ENCODE measurements at places on chromosomes 11 and 22. TPM values are rescaled to one million over a fixed set of nuclear protein-coding genes. Genes with fewer than 3 reads are reported as not detected.
A peak's percentile ranks its signal among the peaks of the same experiment; 100 is the strongest.

DNA sequence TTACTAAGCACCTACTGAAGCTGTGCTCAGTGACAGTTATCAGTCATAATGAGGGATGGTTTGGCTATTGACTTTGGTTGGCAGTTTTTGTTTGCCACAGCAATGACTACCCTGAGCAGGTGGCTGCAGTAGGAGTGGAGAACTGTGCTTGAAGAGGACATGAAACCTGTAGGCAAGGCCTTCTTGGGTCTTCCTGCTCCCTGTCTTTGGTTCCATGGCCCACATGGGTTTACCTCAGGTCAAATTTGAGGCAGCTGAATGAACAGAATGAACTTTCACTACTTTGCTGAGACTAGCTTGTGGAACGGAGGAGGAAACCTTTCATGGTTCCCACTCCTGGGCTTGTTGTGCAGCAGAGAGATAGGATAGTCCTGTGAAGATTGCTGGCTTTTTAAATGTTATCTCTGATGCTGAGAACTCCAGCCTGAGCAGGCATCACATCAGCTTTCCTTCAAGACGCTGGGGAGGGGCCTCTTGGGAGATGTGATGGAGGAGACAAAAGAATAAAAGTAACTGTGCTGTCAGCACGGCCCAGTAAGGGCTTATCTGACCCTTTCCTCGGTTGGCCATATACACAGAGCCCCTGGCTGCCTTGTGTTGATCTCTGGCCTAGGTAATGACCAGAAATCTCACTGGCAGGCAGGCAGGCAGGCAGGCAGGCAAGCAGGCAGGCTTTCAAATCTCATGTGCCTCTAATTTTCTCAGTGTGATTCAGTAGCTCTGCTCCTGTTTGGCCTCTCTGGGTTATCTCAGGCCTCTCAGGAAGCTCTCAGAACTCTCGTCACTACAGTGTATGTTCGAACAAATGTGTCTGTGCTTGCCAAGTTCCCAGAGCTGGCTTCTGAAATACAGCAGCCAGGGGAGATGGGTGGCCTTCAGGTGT lies 12.0 kb downstream of the STIM1 start:
- peak overlapping the region; percentile 81 for H3K27ac ChIP-seq
- no peaks in the 10 kb centered on the region for H3K36me3 ChIP-seq
- peaks cover 27% of the 10 kb centered on the region for H3K4me1 ChIP-seq
- DNase-seq, result peak; percentile 28

DNA sequence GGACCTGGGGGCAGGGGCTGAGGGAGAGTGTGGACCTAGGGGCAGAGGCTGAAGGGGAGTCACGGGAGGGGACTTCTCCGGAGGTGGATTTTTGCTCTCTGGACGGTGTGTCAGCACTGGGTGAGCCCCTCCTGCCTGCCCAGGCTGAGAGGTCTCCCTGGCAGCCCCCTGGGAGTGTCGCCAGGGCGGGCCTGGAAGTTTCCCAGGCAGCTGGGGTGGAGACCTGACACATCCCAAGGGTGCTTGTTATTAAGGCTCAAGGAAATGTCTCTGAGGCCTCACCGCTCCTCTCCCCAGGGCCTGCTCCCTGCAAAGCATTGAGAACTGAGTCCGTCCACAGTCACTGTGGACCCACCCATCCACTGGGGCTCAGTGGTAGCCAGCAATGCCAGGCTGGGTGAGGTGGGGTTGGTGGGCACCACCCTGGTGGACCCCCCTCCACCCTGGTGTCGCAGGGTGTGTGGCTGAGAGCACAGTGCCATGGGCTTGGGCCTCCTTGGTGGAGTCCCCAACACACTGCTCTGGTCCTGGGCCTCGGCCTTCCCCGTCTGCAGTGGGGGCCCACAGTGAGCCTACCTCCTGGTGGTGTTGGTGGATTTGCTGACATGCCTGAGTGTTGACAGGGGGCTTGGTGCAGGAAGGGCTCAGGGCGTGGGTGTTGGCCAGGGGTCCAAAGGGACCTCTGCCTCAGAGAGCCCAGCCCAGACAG lies 2.5 kb downstream of the CD81 start:
- H3K27ac ChIP-seq, result peak overlapping the region; percentile 98
- no peaks in the 10 kb centered on the region for H3K27me3 ChIP-seq
- peaks cover 20% of the 10 kb centered on the region for H3K4me1 ChIP-seq
- peaks cover 2% of the 10 kb centered on the region for H3K36me3 ChIP-seq
- H3K4me3 ChIP-seq, result no peak overlapping the region
- no peak for DNase-seq

DNA sequence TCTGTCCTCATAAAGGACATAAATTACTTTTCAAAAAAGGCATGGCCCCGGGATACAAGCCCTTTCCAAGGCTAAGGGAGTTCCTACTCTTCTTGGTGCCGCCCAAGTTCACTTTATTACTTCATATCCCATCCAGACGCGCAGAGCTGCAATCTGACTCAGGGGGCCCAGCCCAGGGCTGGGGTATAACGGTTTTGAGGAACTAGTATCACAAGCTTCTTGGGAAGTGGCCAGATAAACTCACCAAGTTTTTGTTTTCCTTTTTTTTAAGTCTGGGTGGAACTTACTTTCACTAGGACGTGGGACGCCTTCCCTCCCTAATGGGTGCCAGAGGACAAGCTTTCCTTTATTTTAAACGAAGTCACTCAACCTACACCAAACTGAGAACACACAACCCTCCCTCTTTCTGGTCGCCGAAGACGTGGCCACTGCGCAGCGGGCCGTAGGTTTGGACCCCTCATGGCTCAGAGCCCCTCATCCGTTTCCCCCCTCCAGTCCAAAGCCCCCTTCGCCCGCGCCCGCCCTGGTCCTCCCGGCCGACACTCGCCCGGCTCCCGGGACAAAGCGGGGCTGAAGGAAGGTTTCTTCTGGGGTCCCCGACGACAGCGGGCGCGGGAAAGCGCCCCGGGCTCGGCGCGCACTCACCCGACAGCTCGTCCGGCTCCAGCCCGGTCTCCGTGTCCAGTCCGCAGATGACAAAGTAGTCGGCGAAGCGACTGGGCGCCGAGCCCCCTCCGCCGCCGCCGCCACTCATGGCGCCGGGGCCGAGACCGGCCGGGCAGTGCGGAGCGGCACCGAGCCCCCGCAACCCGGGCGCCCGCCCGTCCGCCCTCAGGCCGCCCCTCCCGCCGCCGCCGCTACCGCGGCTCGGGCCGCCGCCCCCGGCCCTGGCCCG lies 587 bp downstream of the DENND5A start:
- no peaks in the 10 kb centered on the region for H3K27me3 ChIP-seq
- H3K4me1 ChIP-seq, result peaks cover 8% of the 10 kb centered on the region
- no peaks in the 10 kb centered on the region for H3K36me3 ChIP-seq
- peak; percentile 92 for DNase-seq

DNA sequence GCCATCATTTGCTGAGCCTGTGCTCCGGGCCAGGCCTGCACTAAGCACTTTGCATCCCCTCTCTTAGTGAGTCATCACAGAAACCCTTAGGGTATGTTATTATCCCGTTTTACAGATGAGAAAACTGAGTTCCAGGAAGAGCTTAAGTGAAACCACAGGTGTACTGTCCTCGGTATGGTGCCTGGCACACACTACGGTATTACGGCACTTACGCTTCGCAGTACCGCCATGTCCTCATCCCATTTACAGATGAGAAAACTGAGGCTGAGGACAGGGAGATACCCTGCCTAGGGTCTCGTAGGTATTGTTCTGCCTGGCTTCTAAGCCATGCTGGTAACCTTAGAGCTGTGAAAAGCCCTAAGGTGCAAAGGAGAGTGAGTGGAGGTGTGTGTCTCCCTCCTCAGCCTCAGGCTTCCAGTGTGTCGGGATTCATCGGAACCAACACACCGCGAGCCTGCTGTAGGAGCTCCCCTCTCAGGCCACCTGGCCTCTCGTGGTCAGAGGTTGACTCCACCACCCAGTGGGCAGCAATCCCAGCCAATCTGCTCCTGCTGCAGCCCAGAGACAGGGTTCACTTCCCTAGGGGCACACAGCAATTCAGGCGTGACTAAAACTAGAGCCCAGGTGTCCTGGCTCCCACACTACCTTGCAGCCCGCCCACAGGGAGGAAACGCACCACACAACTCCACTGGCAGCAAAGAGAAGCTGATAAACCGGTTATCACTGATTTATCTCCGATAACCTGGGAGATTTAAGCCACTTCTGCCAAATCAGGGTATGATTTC lies 39.6 kb upstream of the HMOX1 start:
- no peaks in the 10 kb centered on the region for H3K27me3 ChIP-seq
- H3K27ac ChIP-seq, result no peak overlapping the region
- H3K36me3 ChIP-seq, result peaks cover 5% of the 10 kb centered on the region

DNA sequence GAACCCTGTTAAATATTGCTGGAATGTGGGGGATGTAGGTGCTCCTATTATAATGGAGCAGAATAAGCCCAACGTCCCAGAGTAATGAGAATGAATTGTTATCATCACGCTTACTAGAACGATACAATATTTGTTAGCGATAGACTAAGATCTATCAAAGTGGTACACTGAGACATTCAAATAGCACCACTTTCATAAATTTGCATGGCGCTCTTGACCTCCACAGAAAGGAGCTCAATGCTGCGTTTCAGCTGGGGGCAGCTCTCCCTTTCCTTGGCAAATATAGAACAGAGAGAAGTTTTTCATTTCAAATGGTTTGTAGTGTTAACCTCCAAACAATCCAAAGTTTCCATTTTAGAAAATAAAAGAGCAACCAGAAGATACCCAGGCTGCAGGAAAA lies 38.2 kb upstream of the BLID start:
- peaks cover 63% of the 10 kb centered on the region for H3K4me1 ChIP-seq
- no peak overlapping the region for H3K4me3 ChIP-seq
- H3K27ac ChIP-seq, result no peak overlapping the region
- no peaks in the 10 kb centered on the region for H3K27me3 ChIP-seq
- DNase-seq, result no peak

- H3K27ac ChIP-seq, result no peak overlapping the region
Measured at GRCh38 chr11:111845276-111846028, 25.9 kb downstream of the ALG9 start.

DNA sequence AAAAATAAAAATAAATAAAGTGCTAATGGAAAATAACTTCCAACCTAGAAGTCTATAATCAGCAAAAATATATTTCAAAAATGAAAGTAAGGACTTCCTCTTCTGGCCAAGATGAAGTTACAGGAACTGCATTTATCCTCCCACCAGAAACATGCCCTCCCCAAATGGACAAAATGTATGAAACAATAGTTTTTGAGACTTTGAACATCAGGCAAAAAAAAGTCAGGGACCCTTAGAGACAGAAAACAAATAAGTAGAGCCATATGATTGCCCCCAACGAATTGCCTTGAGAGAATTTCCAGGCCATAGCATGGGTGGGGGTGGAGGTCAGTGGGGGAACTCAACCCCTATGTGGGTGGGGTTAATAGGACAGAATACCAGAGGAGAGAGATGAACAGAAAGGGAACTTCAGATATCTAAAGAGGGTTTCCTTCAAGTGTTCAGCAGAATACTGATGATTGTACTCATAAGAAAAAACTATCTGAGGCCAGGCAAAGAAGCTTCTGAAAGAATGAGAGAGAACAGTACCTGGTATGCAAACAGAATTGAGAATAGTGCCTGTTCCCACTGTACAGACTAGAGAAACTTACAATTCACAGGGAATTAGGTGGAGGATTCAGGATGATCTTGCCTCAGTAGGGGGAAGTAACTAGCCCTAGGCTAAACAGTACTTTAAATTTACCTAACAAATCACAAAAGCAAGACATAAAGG lies 26.6 kb upstream of the IL10RA start:
- H3K4me3 ChIP-seq, result no peak overlapping the region
- no peaks in the 10 kb centered on the region for H3K27me3 ChIP-seq
- H3K27ac ChIP-seq, result no peak overlapping the region
- no peak for DNase-seq
- no peaks in the 10 kb centered on the region for H3K36me3 ChIP-seq

DNA sequence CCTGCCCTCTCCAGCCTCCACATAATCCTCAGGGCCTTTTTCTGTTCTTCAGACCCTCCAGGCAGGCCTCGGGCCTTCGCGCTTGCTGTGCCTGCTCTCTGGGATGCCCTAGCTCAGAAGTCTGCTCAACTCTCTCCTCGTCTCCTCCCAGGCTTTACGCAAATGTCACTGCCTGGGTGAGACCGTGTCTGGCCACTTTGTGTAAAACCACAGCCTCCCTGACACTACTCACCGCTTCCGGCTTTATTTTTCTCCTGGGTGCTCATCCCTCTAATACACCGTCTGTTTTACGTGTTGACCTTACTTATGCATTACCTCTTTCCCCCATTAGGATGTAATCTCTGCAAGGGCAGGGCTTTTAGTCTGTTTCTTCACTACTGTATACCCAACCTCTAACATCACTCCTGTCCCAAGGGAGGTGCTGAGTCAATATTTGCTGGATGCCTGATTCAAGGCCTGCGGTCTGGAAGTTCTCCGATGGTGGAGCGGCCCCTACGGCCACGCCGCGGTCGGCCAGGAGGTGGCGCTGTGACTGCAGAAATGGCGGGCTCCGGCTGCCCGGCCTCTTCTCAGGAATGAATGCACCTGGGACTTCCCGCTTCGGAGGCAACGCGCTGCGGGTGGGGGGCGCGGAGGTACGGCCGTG lies 58.2 kb upstream of the THY1 start:
- peaks cover 2% of the 10 kb centered on the region for H3K27me3 ChIP-seq
- H3K27ac ChIP-seq, result no peak overlapping the region
- H3K4me1 ChIP-seq, result no peaks in the 10 kb centered on the region

The OR52A1 gene
- not detected for total RNA-seq

The SIK2 gene
- total RNA-seq, result 31.8 TPM

The C11orf42 gene
- not detected for total RNA-seq

The MRGPRE gene
- total RNA-seq, result not detected

The OR10A2 gene
- total RNA-seq, result not detected

The LRP5 gene
- 67.1 TPM for total RNA-seq

The LRRN4CL gene
- 0.57 TPM for total RNA-seq

The TTC36 gene
- 0.95 TPM for total RNA-seq
